Stimulated activated CD8-positive, alpha-beta memory T cell treated with anti-CD3 and anti-CD28 coated beads, Interleukin-4, amount 100 ng/mL, for 48 hours (primary cell): ENCODE measurements at places on chromosomes 7 and 10.

DNA sequence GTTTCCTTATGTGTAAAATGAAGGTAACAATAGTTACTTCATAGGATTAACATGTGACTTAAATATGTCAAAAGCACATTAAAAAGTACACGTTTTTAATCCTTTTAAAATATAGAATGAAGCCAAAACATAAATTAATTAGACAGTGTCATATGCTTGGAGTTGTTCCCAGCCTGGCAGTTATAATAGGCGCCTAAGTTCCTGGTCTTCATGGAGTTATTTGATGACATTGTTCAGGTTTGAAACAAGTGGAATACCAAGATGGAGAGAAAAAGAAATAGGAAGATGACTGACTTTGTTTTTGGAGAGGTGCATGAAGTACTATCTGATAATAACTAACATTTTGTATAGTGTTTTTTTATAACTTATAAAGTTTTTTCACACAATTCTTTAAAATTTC, 67.3 kb downstream of the ZNRF2 start:
- no peak for DNase-seq

DNA sequence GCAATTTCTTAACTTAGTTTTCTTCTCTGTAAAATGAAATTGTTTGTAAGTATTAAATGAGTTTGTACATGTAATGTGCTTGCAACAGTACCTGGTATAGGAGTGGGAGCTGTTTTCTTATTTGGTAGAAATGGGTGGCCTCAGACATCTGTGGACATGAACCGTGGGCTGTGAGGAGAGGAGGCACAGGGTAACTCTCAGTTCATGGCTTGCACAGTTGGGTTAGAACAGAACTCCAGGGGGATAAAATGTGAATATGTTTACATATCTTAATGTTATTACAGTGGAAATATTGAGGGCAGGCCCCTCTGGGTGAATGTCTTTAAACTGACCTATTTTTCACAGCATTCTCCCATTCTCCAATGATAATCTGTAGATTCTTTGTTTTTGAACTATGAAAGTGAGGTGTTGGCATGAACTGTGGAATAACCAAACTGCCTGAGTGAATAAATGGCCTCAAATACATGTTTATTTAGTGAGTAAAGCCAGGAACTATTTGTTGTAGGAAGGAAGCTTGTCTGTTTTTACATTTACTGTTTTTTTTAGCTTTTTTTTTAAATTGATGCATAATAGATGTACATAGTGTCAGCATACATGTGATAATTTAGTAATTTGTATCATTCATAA, 2.6 kb downstream of the ABCA13 start:
- DNase-seq = no peak

GRCh38 chr7:6251653-6252052, 20.8 kb downstream of the CYTH3 start:
- no peak for DNase-seq

DNA sequence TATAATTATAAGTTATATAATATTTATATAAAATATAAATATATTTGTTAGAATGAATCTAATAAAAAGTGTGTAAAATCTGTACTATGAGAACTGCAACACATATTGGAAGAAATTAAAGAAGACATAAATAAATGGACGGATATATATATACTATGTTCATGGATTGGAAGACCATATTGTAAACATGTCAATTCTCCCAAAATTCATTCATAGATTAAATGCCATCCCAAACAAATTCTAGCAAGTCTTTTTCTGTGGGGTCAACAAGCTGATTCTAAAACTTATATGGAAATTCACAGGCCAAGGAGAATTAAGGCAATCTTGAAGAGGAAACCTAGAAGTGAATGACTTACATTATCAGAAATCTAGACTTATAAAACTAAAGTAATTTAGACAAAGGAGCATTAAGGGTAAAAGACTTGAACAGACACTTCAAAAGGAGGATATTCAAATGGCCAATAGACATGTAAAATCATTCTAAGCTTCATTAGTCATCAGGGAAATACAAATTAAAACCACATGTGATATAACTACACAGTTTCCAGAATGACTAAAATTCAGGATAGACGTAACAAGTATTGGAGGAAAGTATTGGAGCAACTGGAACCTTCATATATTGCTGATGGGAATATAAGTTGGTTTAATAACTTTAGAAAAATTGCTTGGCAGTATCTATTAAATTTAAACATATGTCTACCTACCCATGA, 225.9 kb downstream of the EMX2 start:
- DNase-seq = no peak

GRCh38 chr7:130270947-130271800, 4.5 kb downstream of the CPA2 start:
- no peak for DNase-seq

DNA sequence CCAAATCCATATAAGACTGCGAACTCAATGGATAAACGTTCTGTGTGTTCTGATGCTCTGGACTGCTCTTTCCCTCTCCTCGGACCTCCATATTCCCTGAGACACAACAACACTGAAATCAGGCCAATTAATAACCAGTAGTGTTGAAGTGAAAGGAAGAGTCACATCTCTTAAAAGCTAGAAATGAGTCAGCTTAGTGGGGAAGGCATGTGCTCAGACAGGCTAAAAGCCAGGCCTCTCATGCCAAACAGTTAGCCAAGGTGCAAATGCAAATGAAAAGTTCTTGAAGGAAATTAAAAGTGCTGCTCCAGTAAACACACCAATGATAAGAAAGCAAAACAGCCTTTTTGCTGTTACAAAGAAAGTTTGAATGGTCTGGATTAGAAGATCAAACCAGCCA, 29.3 kb downstream of the TNS3 start:
- DNase-seq = no peak

DNA sequence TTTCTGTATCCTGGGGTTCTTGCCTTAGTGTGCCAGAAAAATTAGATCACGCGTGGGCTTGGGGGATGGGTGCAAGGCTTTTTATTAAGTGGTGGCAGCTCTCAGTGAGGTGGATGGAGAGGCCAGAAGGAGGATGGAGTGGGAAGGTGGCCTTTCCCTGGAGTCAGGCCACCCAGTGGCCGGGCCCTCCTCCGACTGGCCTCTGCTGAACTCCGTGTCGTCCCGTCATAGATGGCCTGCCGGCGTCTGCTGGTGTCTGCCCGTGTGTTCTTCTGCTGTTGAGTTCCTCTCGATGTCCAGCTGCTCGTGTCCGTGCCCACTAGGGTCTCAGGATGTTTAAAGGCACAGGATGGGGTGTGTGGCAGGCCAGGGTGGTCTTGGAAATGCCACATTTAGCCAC, 4.0 kb upstream of the ZNF746 start:
- DNase-seq = no peak

GRCh38 chr10:47348661-47349470, 703 bp downstream of the RBP3 start:
- DNase-seq = no peak

- DNase-seq = no peak
These were observed 50.4 kb upstream of the NKX6-2 start for GRCh38 chr10:132836248-132836831.

- peak; percentile 56 for DNase-seq
These were observed 38.0 kb downstream of the ZNF777 start for GRCh38 chr7:149422914-149423301.

GRCh38 chr10:127986531-127987466, 79.9 kb downstream of the PTPRE start:
- DNase-seq = no peak

- no peak for DNase-seq
These were observed 38.3 kb downstream of the LRRC72 start for GRCh38 chr7:16564909-16565426.

DNA sequence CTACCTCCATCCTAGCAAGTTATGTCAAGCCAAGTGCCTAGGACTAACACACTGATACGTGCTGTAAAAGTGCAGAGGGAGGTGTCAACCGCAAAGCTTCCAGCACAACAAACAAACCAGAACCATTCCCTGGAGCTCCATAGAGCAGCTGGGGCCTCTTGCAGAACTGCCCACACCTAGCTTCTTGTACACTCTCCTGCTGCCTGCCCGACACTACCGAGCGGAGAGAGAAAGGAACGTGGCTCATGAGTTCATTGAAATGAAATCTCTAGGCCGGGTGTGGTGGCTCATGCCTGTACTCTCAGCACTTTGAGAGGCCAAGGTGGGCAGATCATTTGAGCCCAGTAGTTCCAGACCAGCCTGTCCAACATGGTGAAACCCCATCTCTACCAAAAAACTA, 73.5 kb downstream of the MKI67 start:
- DNase-seq = no peak

DNA sequence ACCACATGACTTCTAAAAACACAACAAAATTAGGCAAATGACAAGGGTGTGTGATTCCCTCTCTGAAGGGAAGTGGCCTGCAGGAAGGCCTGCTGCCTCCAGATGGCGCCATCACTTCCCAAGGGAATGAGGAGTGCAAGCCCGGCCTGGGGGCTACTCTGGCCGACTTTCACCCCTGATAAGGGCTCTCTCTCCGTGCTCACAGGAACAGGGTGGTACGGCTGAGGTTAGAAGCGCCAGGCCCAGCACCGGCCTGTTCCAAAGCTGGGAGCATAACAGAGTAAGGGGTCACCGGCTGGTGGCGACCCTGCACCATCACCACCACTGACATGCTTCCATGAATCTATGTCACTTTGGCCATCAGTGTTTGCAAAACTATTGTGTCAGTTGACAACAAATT, 13.1 kb downstream of the RBP3 start:
- DNase-seq = peak; percentile 73
